Type B pancreatic cell (in vitro differentiated cells): ENCODE measurements at places on chromosomes 5 and 9.

- DNase-seq = no peak
Measured at GRCh38 chr9:87469793-87470465, 27.7 kb upstream of the DAPK1 start.

DNA sequence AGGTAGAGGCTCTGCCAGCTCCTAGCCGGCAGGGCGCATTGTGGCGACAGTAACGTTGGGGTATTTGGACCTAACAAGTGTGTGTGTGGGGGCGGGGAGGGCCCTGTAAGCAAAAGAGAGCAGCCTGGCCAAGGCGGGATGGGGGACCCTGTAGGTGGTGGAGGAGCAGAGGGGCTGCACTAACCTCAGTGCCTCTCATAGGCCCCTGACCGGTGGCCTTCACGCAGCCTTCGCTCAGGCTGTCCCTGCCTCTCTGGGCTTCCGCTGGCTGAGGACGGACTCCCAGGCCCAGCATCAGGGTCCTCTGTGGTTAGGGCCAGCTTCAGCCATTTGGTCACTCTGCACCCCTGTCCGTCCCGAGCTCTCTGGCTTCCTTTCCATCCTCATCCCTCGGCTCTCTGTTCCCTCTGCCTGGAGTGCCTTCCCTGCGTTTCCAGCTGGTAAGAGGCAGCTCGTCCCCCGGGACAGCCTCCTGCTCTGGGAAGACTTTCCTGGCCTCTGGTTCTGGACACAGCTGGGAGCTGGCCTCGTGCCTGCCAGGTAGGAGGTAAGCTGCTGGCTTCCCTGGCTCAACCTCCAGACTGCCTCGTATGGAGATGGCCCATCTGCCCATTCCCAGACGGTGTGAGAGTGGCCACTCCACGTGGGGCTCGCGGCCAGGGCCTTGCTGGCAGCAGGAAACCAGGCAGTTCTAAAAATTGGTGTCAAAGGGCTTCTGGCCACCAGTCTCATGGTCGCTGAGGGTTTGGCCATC is 39.3 kb upstream of the PHYKPL start:
- no peak for DNase-seq

DNA sequence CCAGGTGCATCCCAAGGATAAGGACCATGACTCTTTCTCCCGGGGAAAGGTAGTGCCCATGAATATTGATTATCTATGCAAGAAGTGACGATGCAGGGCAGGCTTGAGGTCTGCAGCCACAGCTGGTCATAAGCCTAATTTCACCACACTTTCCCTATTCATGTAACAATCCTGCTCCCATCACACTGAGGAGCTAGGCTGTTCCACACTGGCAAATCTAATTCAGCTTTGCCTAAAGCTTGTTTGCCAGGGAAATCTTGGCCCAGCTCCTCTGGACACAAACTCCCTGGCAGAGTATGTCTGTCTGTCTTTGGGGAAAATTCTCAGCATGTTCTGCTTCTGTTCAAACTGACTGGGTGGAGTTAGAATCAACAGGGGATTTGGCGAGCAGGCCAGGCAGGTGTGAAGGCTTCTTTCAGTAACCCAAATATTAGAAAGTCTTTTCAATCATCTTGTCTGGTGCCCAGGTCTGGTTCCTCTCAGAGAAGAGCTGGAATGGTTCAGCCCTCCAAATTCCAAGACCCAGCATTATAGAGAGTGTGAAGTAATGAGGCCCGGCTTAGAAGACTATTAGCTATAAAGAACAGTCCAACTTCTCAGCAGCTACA is 88.5 kb upstream of the SPDL1 start:
- no peak for DNase-seq

GRCh38 chr5:160507221-160507721 is 85.6 kb downstream of the PTTG1 start:
- DNase-seq = no peak

DNA sequence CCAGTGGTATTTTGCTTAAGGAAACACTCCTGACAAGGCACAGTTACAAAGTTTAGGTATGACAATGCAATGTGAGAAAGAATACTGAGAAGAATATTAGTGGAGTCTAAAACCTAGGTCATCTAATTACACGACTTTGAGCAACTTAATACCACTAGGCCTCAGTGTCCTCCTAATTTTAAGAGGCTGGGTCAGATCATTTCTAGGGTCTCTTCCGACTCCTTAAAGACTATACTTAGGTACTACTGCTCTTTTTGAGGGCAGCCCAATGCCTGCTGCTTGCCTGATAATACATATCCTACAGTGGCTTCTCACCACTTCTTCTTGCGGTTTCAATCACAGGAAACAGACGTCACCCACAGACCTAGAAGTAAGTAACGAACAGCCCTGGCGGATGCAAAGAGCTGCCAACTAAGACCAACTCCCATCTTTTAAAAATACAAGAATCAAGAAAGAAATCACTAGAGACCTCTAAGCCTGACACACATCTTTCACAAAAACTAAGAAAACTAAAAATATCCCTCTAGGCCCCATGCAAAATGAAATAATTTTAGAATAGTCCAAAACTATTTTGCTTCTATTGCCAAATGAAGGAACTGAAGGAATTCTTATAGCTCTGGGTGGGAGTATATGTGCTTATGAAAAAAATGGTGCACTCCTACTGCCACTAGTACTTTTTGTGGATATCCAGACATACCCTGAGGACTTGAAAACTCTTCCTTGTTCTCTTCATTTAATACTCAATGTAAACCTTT is 13.1 kb downstream of the DIAPH1 start:
- no peak for DNase-seq
